ENCODE measurements at places on chromosomes 3 and 15. TPM values are rescaled to one million over a fixed set of nuclear protein-coding genes. Genes with fewer than 3 reads are reported as not detected.

Gene DNAJC19
- polyA plus RNA-seq, result 40.6 TPM

Gene SLCO2A1
- polyA plus RNA-seq, result 0.93 TPM

Gene ALG1L2
- not detected for polyA plus RNA-seq

GRCh38 chr3:23341147-23341838, 138.2 kb downstream of the UBE2E2 start:
- H3K36me3 ChIP-seq, result no peaks in the 10 kb centered on the region
- no peaks in the 10 kb centered on the region for H3K27me3 ChIP-seq
- H3K27ac ChIP-seq, result no peak overlapping the region
- no peak for DNase-seq
- no peak overlapping the region for H3K4me3 ChIP-seq
- H3K4me1 ChIP-seq, result no peaks in the 10 kb centered on the region

DNA sequence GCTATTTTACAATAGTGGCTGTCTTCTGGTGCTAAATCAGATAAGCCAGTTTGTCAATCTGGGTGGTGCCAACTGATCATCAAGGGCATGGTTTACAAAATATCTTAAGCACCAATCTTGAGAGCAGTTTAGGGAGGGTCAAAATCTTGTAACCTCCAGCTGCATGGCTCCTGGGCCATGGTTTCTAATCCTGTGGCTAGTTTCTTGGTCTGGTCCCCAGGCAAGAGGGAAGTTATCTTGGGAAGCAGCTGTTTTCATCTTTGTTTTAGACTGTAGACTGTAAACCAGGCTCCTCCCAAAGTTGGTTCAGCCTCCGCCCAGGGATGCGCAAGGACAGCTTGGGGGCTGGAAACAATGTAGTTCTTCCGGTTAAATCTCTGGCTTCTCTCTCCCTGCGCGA, 166.8 kb downstream of the IL1RAP start:
- H3K27me3 ChIP-seq, result no peaks in the 10 kb centered on the region
- H3K4me3 ChIP-seq, result no peak overlapping the region
- no peaks in the 10 kb centered on the region for H3K36me3 ChIP-seq
- DNase-seq, result no peak

- no peak for DNase-seq
- H3K4me3 ChIP-seq, result no peak overlapping the region
- no peaks in the 10 kb centered on the region for H3K27me3 ChIP-seq
- no peaks in the 10 kb centered on the region for H3K36me3 ChIP-seq
- H3K4me1 ChIP-seq, result no peaks in the 10 kb centered on the region
These were observed 159.9 kb downstream of the OCA2 start for GRCh38 chr15:27939246-27939645.

- no peaks in the 10 kb centered on the region for H3K36me3 ChIP-seq
- H3K27ac ChIP-seq, result no peak overlapping the region
- H3K4me1 ChIP-seq, result no peaks in the 10 kb centered on the region
- no peaks in the 10 kb centered on the region for H3K27me3 ChIP-seq
- no peak for DNase-seq
These were observed 287.8 kb upstream of the SATB1 start for GRCh38 chr3:18712713-18713576.

DNA sequence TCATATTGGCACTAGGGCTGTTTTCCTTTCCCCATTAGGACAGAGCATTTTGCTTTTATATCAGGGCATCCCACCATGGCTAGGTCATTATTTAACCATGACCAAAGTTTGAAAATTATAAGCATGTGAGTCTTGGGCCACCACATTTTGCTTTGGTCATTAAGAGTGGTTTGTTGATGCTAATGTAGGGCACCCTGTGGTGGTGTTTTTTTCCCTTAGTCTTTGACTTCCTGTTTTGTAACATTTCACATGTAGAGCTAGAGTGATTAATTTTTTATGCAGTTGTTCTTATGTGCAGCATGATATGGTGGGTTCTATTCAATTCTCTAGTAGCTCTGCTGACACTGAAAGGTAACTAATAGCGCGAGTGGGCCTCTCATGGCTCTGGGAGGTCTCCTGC, 249.6 kb upstream of the ROBO1 start:
- no peak for DNase-seq
- no peak overlapping the region for H3K27ac ChIP-seq
- H3K4me3 ChIP-seq, result no peak overlapping the region
- no peaks in the 10 kb centered on the region for H3K4me1 ChIP-seq
- H3K36me3 ChIP-seq, result no peaks in the 10 kb centered on the region
- H3K27me3 ChIP-seq, result no peaks in the 10 kb centered on the region

- H3K4me3 ChIP-seq, result no peak overlapping the region
- peaks cover 7% of the 10 kb centered on the region for H3K4me1 ChIP-seq
- peaks cover 9% of the 10 kb centered on the region for H3K36me3 ChIP-seq
- no peaks in the 10 kb centered on the region for H3K27me3 ChIP-seq
- H3K27ac ChIP-seq, result no peak overlapping the region
These were observed 29.6 kb downstream of the SQOR start for GRCh38 chr15:45664451-45664850.

DNA sequence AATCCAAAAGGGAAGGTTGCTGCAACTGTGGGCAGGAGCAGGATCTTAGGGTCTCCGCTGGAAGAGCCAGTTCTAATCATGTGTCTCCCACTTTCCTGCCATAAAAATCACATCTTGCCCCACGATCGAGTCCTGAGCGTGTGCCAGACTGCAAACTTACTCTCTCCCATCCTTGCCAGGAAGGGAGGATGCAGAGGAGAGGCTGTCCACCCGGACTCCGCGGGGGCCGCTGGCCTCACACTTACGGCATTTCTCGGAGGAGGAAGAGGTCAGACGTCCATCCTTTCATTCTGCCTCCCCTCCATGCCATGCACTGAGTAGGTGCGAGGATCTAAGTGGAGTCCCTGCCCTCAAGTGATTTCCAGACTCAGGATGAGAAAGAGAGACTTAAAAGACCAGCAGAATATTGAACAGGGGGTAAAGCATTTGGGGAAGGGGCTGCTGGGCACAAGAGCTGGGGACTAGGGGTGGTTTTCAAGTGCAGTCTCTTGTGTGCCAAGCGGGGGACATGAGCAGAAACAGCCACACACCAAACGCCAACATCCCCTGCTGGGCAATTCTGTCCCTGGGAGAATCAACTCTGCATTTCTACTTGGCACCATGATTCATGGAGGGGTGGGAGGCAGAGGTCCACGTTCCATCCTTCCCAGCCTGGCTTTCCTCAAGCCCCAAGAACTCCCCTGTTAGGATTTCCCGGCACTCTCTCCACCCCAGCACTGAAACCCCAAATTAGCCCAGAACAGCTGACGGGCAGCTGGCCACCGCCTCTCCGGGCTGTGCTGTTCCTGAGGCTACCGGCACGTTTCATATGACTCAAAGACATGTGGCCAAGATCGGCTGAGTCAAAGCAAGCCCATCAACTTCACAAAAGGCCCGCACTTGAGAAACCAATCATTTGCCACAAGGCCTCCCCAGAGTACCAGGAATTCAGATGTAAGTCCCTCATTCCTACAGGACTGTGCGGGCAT, 11.6 kb downstream of the OXTR start:
- no peaks in the 10 kb centered on the region for H3K36me3 ChIP-seq
- H3K4me3 ChIP-seq, result no peak overlapping the region
- no peak for DNase-seq
- H3K27ac ChIP-seq, result no peak overlapping the region

DNA sequence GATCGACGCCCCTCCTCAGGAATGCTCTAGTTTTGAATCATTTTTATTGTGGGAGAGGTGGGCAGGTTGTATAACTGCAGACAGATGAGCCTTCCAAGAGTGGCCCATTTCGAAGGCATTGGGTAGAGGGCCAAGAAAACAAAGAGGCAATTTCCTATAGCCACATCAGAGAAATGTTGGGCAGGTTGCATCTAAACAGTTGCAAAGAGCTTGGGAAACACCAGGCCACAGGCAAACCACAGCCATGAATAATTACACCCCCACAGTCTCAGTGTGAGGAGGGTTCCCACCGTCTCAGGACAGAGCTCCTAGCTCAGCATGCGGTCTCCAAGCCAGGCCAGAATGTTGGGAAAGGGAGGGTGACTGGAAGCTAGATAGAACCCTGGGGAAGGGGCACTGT, 257.3 kb downstream of the ABHD5 start:
- DNase-seq, result no peak
- H3K27me3 ChIP-seq, result no peaks in the 10 kb centered on the region
- no peak overlapping the region for H3K27ac ChIP-seq
- no peak overlapping the region for H3K4me3 ChIP-seq
- H3K36me3 ChIP-seq, result no peaks in the 10 kb centered on the region

GRCh38 chr3:38738630-38739395, 77.2 kb downstream of the SCN10A start:
- H3K27me3 ChIP-seq, result no peaks in the 10 kb centered on the region
- H3K27ac ChIP-seq, result no peak overlapping the region
- H3K4me1 ChIP-seq, result no peaks in the 10 kb centered on the region
- DNase-seq, result no peak

GRCh38 chr3:121768452-121768851, 18.9 kb upstream of the GOLGB1 start:
- no peaks in the 10 kb centered on the region for H3K4me1 ChIP-seq
- H3K27ac ChIP-seq, result no peak overlapping the region
- peaks cover 6% of the 10 kb centered on the region for H3K36me3 ChIP-seq
- no peak overlapping the region for H3K4me3 ChIP-seq

- H3K36me3 ChIP-seq, result no peaks in the 10 kb centered on the region
- no peak overlapping the region for H3K27ac ChIP-seq
- DNase-seq, result no peak
- H3K4me1 ChIP-seq, result peaks cover 21% of the 10 kb centered on the region
- no peaks in the 10 kb centered on the region for H3K27me3 ChIP-seq
These were observed 38.4 kb downstream of the TMEM158 start for GRCh38 chr3:45187694-45188141.

- DNase-seq, result no peak
- no peaks in the 10 kb centered on the region for H3K27me3 ChIP-seq
- peak overlapping the region; percentile 64 for H3K4me3 ChIP-seq
- H3K4me1 ChIP-seq, result peaks cover 40% of the 10 kb centered on the region
- no peak overlapping the region for H3K27ac ChIP-seq
These were observed 448 bp downstream of the SHISA5 start for GRCh38 chr3:48503401-48504050.

DNA sequence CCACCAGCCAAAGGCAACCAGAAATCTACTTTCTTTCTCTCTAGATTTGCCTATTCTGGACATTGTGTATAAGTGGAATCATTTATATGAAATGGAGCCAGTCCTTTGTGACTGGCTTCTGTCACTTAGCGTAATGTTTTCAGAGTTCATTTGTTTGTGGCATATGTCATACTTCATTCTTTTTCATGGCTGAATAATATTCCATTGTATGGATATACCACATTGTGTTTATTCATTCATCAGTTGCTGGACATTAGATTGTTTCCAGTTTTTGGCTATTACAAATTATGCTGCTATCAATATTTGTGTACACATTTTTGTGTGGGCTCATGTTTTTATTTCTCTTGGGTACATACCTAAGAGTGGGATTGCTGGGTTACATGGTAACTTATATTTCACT, 139.2 kb upstream of the CTDSPL start:
- no peaks in the 10 kb centered on the region for H3K27me3 ChIP-seq
- no peaks in the 10 kb centered on the region for H3K36me3 ChIP-seq
- DNase-seq, result no peak
- H3K4me3 ChIP-seq, result no peak overlapping the region
